Activated CD4-positive, alpha-beta memory T cell treated with anti-CD3 and anti-CD28 coated beads for 36 hours (primary cell): ENCODE measurements at places on chromosomes 11 and 22. TPM values are rescaled to one million over a fixed set of nuclear protein-coding genes. Genes with fewer than 3 reads are reported as not detected.

OR51I1 gene
- not detected for total RNA-seq

CARNS1 gene
- total RNA-seq: 3.3 TPM

NELL1 gene
- not detected for total RNA-seq

ASCL2 gene
- 2.0 TPM for total RNA-seq

APOBEC3B gene
- 43.9 TPM for total RNA-seq

CASTOR1 gene
- 3.6 TPM for total RNA-seq

ANGPTL5 gene
- total RNA-seq: not detected

TUB gene
- total RNA-seq: 0.58 TPM

OTOG gene
- total RNA-seq: not detected

NPAS4 gene
- total RNA-seq: not detected

SCGB1A1 gene
- not detected for total RNA-seq

C11orf52 gene
- total RNA-seq: not detected

PRR33 gene
- not detected for total RNA-seq

GRAP2 gene
- 38.1 TPM for total RNA-seq

PKNOX2 gene
- total RNA-seq: not detected

DNA sequence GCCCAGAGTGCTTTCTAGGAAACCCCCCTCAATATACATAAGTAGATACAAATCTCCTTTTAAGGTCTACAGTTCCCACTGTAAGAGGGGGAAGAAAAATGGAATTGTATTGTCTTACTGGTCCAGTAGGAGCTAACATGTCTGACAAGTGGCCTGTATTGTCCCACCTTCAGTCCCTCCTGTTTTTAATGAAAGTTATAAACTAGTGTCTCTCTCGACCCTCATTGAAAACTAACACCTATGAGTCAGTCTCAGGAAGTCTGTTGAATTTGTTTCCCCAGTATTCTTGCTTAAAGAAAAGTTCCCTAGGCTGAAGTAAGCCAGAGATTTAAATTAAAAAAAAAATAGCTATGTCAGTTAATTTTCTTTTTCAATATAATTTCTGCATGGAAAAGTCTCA, 69.3 kb downstream of the TTC17 start:
- peaks cover 30% of the 10 kb centered on the region for H3K36me3 ChIP-seq
- H3K4me3 ChIP-seq: no peak overlapping the region
- no peaks in the 10 kb centered on the region for H3K27me3 ChIP-seq
- no peaks in the 10 kb centered on the region for H3K4me1 ChIP-seq
- no peak overlapping the region for H3K27ac ChIP-seq

DNA sequence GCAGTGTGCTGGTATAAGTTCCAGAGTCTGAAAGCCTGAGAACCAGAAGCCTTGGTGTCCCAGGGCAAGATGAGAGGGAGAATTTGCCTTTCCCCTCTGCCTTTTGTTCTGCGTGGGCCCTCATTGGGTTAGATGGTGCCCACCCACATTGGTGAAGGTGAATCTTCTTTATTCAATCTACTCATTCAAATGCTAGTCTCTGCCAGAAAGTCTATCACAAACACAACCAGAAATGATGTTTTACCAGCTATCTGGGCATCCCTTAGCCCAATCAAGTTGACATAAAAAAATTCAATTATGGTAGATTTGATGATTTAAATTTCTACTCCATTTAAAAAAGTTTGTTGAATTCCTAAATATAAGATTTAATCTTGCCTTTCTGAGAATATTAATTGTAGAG, 22.2 kb downstream of the CSTPP1 start:
- no peaks in the 10 kb centered on the region for H3K27me3 ChIP-seq
- H3K36me3 ChIP-seq: peaks cover 25% of the 10 kb centered on the region
- no peak for DNase-seq
- H3K27ac ChIP-seq: no peak overlapping the region

GRCh38 chr11:34149786-34150185, 44.4 kb downstream of the NAT10 start:
- no peaks in the 10 kb centered on the region for H3K27me3 ChIP-seq
- no peak overlapping the region for H3K27ac ChIP-seq
- no peaks in the 10 kb centered on the region for H3K4me1 ChIP-seq
- peaks cover 28% of the 10 kb centered on the region for H3K36me3 ChIP-seq
- DNase-seq: no peak
- no peak overlapping the region for H3K4me3 ChIP-seq

DNA sequence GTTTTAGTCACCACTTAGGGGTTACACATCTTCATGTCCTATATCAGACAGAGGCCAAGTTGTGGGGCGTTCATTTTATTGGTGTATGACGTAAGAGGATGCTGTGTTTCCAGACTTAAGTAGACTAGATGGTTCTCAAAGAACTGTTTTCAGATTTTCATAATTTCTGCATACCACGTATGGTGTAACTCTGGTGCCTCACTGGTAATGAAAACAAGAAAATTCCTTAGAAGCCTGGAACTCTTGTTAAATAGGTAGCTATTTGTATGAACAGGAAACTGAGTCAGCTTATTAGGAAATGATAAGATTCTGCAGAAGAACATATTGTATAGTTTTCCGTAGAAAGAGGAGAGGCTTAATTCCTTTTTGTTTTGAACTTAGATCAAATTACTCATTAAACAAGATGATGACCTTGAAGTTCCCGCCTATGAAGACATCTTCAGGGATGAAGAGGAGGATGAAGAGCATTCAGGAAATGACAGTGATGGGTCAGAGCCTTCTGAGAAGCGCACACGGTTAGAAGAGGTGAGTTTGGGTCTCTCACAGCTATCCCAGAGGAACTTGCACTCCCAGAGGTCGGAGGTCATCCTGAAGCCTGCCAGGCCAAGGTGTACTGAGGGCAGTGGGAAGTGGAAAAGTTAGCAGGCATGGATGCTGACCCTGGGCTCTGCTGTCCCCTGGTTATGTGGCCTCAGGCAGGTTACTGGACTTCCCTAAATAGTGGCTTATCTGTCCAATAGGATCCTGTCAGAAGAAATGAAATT, 3.9 kb downstream of the CDC45 start:
- peaks cover 54% of the 10 kb centered on the region for H3K36me3 ChIP-seq
- H3K4me3 ChIP-seq: peak overlapping the region; percentile 12
- H3K27ac ChIP-seq: peak overlapping the region; percentile 80
- H3K4me1 ChIP-seq: peaks cover 27% of the 10 kb centered on the region
- no peak for DNase-seq

GRCh38 chr11:131146827-131147490, 223.5 kb upstream of the NTM start:
- no peaks in the 10 kb centered on the region for H3K36me3 ChIP-seq
- no peak overlapping the region for H3K27ac ChIP-seq
- H3K4me3 ChIP-seq: no peak overlapping the region
- no peaks in the 10 kb centered on the region for H3K4me1 ChIP-seq
- no peaks in the 10 kb centered on the region for H3K27me3 ChIP-seq
- no peak for DNase-seq

DNA sequence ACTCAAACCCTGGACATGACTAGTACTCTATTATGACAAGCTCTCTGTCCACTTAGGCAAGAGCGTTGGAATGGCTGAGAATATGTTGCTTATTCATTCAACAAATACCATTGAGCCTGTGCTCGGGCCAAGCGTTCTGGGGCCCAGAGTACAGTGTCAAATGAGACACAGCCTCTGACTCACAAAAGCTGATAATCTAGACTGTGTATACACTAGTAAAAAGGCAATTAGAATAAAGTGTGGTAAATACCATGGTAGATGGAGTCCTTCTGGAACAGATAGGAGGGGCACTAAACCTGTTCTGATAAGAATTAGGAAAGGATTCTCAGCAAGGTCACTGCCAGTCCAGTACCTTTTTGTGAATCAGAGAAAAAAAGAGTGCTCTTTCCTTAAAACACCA, 24.7 kb downstream of the KCNE3 start:
- H3K27ac ChIP-seq: no peak overlapping the region
- no peak overlapping the region for H3K4me3 ChIP-seq
- no peaks in the 10 kb centered on the region for H3K27me3 ChIP-seq
- no peaks in the 10 kb centered on the region for H3K36me3 ChIP-seq

- no peak overlapping the region for H3K4me3 ChIP-seq
- peaks cover 22% of the 10 kb centered on the region for H3K36me3 ChIP-seq
- H3K4me1 ChIP-seq: peaks cover 54% of the 10 kb centered on the region
Measured at GRCh38 chr11:77813256-77813655, 7.3 kb downstream of the RSF1 start.

- H3K27me3 ChIP-seq: peaks cover 13% of the 10 kb centered on the region
- peaks cover 9% of the 10 kb centered on the region for H3K4me1 ChIP-seq
- peak; percentile 9 for DNase-seq
- H3K27ac ChIP-seq: no peak overlapping the region
Measured at GRCh38 chr22:32469799-32470212, 4.8 kb upstream of the FBXO7 start.

GRCh38 chr11:10632483-10632882, 61.1 kb downstream of the IRAG1 start:
- H3K27me3 ChIP-seq: peaks cover 5% of the 10 kb centered on the region
- DNase-seq: peak; percentile 39
- H3K4me1 ChIP-seq: peaks cover 5% of the 10 kb centered on the region

GRCh38 chr11:85740481-85741400, 54.7 kb upstream of the CCDC89 start:
- no peak for DNase-seq
- no peak overlapping the region for H3K4me3 ChIP-seq
- H3K4me1 ChIP-seq: peaks cover 31% of the 10 kb centered on the region
- peaks cover 2% of the 10 kb centered on the region for H3K36me3 ChIP-seq
- H3K27me3 ChIP-seq: no peaks in the 10 kb centered on the region
- no peak overlapping the region for H3K27ac ChIP-seq

DNA sequence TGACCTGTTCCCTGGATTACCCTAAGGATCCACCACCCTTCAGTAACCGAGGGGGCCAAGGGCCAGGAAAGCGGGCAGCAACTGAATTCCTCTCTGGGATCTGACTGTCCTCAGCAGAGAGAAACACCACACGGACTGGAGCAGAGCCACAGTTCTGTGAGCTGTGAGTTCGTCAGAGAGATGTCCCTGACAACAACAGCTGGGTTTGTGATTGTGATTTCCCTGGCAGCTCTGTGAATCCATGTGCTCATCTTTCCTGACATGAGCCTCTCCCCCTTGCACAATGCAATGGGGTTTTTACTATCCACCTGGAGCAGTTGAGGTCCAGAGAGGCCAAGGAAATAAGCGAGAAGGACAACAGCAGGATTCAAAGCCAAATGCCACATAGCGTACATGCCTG, 69.4 kb upstream of the AMPD3 start:
- no peak overlapping the region for H3K4me3 ChIP-seq
- H3K36me3 ChIP-seq: no peaks in the 10 kb centered on the region
- no peak overlapping the region for H3K27ac ChIP-seq
- H3K27me3 ChIP-seq: peaks cover 30% of the 10 kb centered on the region
- H3K4me1 ChIP-seq: no peaks in the 10 kb centered on the region

GRCh38 chr11:125062931-125063428, at the start of gene SLC37A2:
SLC37A2 (plus strand) TSS chr11:125063305; CDS start chr11:125063368, 63 bp downstream.
- H3K27me3 ChIP-seq: peaks cover 19% of the 10 kb centered on the region
- no peak within 1 kb of the TSS for H3K27ac ChIP-seq
- DNase-seq: peak; percentile 72
- H3K4me1 ChIP-seq: peaks cover 13% of the 10 kb centered on the region
- H3K36me3 ChIP-seq: no peaks in the 10 kb centered on the region

- no peak overlapping the region for H3K4me3 ChIP-seq
- DNase-seq: no peak
- no peak overlapping the region for H3K27ac ChIP-seq
- H3K27me3 ChIP-seq: peaks cover 26% of the 10 kb centered on the region
- no peaks in the 10 kb centered on the region for H3K36me3 ChIP-seq
Measured at GRCh38 chr11:130156108-130157022, 3.2 kb upstream of the ST14 start.

DNA sequence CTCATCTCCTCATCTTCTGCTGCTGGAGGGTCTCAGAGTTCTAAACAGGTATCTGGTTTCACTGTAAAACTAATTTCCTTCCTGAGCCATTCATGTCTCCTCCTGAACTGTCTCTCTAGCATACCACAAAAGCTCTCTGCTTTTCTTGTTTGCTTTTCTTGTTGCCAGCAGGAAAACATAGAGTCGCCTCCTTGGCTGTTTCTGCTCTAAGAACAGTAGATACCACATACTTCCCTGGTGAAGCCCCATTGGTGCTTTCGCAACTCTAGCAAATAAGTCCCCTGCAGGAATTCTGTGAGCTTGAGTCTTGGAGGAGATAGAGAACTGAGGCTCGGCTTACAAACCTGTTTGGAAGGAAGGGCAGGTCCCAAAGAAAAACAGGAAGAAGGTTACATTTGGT, 7.0 kb downstream of the DIXDC1 start:
- H3K27ac ChIP-seq: peak overlapping the region; percentile 94
- H3K4me3 ChIP-seq: peak overlapping the region; percentile 33
- no peaks in the 10 kb centered on the region for H3K27me3 ChIP-seq
- H3K4me1 ChIP-seq: peaks cover 36% of the 10 kb centered on the region

- peaks cover 12% of the 10 kb centered on the region for H3K4me1 ChIP-seq
- H3K4me3 ChIP-seq: no peak overlapping the region
- H3K36me3 ChIP-seq: no peaks in the 10 kb centered on the region
- H3K27ac ChIP-seq: no peak overlapping the region
- DNase-seq: no peak
Measured at GRCh38 chr11:66864924-66865697, 8.2 kb downstream of the LRFN4 start.
